ENCODE measurements at places on chromosomes 12 and 14.

DNA sequence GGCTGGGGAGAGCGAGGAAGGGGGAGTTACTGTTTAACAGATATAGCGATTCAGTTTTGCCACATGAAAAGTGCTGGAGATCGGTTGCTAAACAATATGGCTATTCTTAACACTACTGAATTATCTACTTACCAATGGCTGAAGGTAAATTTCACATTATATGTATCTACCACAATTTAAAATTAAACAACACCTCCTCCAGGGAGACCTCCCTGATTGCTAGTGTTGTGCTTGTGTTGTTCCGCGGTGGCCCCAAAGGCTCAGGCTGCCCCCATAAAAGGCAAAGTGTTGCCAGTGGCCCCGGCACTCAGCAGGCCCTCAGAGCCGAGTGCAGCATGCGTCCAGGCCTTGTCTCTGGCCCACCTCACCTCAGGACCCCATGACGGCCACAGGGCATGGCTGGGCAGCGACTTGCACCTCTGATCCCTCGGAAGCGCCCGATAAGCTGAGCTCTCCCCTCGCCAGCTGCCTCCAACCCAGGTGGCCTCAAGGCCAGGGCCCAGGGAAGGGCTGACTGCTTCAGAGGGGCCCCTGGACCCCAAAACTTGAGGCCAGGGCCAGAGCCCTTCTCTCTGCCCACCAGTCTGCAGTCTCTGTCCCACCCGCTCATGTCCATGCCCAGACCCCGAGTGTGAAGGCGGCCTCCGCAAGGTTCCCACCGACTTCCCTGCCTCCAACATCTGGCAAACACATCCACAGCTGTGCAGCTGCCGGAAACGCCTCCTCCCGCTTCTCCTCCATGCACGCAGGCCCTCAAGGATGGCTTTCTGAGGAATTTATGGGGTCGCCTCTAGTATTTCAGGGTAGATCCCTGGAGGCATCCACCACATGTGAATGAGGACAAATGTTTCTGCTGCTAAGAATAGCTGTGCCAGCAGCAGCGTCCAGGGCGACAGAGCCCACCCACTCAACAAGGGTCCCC, 60.0 kb downstream of the NCOR2 start:
- no peaks in the 10 kb centered on the region for H3K36me3 ChIP-seq
- H3K27me3 ChIP-seq, result no peaks in the 10 kb centered on the region
- DNase-seq, result no peak
- H3K4me3 ChIP-seq, result no peak overlapping the region
- no peak overlapping the region for H3K27ac ChIP-seq
- H3K4me1 ChIP-seq, result no peaks in the 10 kb centered on the region

DNA sequence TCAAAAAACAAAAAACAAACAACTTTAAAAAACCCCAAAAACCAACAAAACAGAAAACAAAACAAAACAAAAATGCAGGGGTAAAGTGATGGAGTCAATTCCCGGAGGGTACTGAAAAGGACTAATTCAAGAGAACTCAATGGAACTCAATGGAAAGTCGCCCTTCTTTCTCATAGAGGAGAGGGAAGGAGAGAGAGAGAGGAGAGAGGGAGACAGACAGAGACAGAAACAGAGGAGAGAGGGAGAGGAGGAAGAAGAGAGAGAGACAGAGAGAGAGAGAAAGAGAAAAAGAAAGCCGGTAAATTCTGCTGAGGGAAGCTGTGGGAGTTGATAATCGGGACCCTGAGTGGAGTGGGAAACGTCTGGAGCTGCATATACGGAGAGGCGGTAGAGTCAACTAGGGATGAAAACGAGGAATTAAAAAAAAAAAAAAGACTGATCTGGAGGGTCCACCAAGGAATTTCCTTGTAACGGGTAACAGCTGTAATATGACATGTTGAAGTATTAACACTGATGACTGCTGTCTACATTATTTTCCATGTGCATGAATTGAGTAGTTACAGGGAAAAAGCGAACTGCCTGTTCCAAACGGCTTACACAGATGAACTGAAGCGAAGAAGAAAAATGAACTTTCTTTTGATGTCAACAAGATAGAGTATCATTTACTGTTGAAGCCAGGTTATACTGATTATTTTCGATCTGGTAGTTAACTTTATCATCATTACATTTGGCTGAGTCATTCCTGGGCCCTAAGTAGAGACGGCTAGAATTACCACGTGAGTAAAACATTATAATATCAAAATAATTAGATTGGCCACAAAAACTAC, 934 bp upstream of the ZC2HC1C start:
- peak overlapping the region; percentile 71 for H3K4me3 ChIP-seq
- H3K4me1 ChIP-seq, result 0 out of 2 replicates have a peak, but pooled peaks cover 4% of the 10 kb centered on the region
- DNase-seq, result no peak
- H3K27me3 ChIP-seq, result no peaks in the 10 kb centered on the region

DNA sequence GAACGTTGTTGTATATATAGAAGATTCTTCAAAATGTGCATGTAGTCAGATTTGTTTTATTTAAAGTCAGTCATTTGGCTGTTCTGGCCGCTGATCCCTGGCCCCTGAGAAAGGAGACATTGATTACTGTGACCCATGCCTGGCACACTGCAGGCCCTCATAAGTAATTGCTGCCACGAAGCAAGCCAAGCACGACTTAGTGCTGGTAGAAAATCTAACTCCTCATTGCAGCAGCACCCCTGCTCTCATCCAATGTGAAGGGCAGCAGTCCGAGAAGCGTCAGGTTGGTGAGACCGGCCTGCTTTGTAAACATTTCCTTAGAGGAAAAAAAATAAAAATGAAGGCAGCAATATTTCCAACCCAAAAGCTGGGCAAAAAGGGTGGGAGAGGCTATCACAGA, 22.8 kb upstream of the TMTC2 start:
- H3K4me1 ChIP-seq, result no peaks in the 10 kb centered on the region
- no peaks in the 10 kb centered on the region for H3K36me3 ChIP-seq
- no peak overlapping the region for H3K4me3 ChIP-seq
- H3K27ac ChIP-seq, result no peak overlapping the region
- H3K27me3 ChIP-seq, result no peaks in the 10 kb centered on the region
- DNase-seq, result no peak

- peak overlapping the region; percentile 1 for H3K4me3 ChIP-seq
- H3K4me1 ChIP-seq, result peaks cover 51% of the 10 kb centered on the region
- DNase-seq, result peak; percentile 46
- H3K36me3 ChIP-seq, result no peaks in the 10 kb centered on the region
- H3K27me3 ChIP-seq, result no peaks in the 10 kb centered on the region
Observed at GRCh38 chr12:79058342-79058741, 193.8 kb downstream of the SYT1 start.

DNA sequence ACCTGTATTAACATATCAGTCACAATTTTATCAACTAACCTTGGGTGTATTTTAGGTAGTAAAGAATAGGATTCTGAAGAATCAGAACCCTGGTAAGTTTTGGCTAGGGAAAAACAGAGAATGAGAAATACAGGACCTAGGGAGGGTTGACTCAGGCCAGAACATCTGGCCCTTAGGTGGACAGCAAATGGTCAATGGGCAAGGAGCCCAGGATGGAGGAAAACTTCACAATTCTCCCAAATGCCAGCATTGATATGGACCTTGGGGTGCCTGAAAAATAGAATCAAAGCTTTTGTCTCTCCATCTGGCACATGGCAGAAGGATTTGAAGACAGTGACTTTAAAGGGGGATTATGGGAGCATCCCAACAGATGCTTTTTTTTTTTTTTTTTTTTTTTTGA, 32.7 kb upstream of the PRPF39 start:
- H3K4me1 ChIP-seq, result no peaks in the 10 kb centered on the region
- DNase-seq, result no peak
- H3K36me3 ChIP-seq, result no peaks in the 10 kb centered on the region
- H3K27me3 ChIP-seq, result no peaks in the 10 kb centered on the region

DNA sequence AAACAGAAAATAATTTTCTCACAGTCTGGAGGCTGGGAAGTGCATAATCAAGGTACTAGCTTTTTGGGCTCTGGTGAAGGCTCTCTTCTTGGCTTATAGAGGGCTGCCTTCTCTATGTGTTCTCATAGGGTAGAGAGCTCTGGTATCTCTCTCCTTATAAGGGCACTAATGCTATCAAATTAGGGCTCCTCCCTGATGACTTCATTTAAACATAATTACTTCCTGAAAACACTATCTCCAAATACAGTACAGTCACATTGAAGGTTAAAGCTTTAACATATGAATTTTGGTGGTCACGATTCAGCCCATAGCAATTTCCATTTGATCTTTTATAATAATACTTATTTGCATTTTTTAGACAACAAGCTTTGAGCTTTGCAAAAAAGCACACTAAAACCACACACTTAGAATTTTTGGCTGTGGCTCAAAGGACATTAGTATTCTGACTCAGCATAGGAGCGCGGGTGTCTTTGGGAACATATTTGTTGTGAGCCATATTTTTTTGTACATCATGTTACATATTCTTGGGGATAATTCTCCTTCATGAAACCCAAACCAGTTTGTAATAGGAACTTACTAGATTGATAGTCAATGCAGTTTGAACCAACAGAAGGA, 808.1 kb upstream of the FBXO33 start:
- H3K4me3 ChIP-seq, result no peak overlapping the region
- H3K27ac ChIP-seq, result no peak overlapping the region
- no peaks in the 10 kb centered on the region for H3K27me3 ChIP-seq
- no peak for DNase-seq
- no peaks in the 10 kb centered on the region for H3K36me3 ChIP-seq
- H3K4me1 ChIP-seq, result no peaks in the 10 kb centered on the region

- peaks cover 48% of the 10 kb centered on the region for H3K27me3 ChIP-seq
- no peaks in the 10 kb centered on the region for H3K4me1 ChIP-seq
- no peak for DNase-seq
- H3K4me3 ChIP-seq, result no peak overlapping the region
- H3K27ac ChIP-seq, result no peak overlapping the region
Observed at GRCh38 chr12:52644078-52644415, 8.0 kb downstream of the KRT2 start.

- no peak overlapping the region for H3K27ac ChIP-seq
- H3K4me3 ChIP-seq, result no peak overlapping the region
- H3K27me3 ChIP-seq, result no peaks in the 10 kb centered on the region
- no peaks in the 10 kb centered on the region for H3K4me1 ChIP-seq
Observed at GRCh38 chr12:75020068-75020557, 189.5 kb downstream of the KCNC2 start.

GRCh38 chr12:104602896-104603295, 146.1 kb downstream of the CHST11 start:
- DNase-seq, result no peak
- H3K27ac ChIP-seq, result no peak overlapping the region
- no peaks in the 10 kb centered on the region for H3K36me3 ChIP-seq
- H3K27me3 ChIP-seq, result no peaks in the 10 kb centered on the region

DNA sequence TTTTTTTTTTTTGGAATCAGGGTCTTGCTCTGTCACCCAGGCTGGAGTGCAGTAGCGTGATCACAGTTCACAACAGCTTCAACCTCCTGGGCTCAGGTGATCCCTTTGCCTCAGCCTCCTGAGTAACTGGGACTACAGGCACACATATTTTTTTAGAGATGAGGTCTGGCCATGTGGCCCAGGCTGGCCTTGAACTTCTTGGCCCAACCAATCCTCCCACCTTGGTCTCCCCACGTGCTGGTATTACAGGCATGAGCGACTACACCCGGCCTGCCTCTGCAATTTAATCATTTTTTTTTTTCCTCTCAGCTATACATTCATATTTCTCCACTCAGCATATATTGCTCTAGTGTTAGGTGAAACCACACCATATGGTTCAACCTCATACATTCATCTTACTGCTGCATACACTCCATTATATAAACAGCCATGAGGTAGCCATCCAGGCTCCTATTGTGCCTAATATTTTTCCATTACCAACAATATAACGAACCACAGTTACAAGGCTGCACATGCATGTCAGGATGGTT, 7.1 kb downstream of the STX2 start:
- H3K4me3 ChIP-seq, result no peak overlapping the region
- no peaks in the 10 kb centered on the region for H3K27me3 ChIP-seq
- no peaks in the 10 kb centered on the region for H3K36me3 ChIP-seq
- H3K27ac ChIP-seq, result no peak overlapping the region
- DNase-seq, result no peak

DNA sequence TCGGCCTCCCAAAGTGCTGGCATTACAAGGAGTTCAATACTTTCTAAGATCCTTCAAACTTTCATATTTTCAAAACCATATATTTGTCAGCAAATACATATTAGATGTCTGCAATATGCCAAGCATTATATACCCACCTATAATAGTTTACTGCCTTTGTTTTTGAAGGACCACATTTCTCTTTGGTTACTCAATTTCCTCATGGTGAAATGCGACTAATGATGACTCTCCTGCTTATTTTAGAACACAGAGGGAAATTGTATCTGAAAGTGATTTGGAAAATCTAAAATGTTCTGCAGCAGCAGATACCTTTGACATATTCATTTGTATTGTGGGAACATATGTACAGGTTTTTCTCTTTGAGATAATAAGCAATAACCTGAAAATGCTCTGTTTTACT, 2.7 kb upstream of the CNTN1 start:
- no peak for DNase-seq
- H3K4me1 ChIP-seq, result no peaks in the 10 kb centered on the region
- H3K4me3 ChIP-seq, result no peak overlapping the region

GRCh38 chr12:107938446-107938845, 163.9 kb downstream of the ASCL4 start:
- no peaks in the 10 kb centered on the region for H3K36me3 ChIP-seq
- no peaks in the 10 kb centered on the region for H3K4me1 ChIP-seq
- H3K27me3 ChIP-seq, result no peaks in the 10 kb centered on the region
- no peak for DNase-seq
- H3K4me3 ChIP-seq, result no peak overlapping the region
- no peak overlapping the region for H3K27ac ChIP-seq

GRCh38 chr12:101877806-101878242, 444 bp downstream of the DRAM1 start:
- no peaks in the 10 kb centered on the region for H3K36me3 ChIP-seq
- H3K4me3 ChIP-seq, result peak overlapping the region; percentile 99
- no peaks in the 10 kb centered on the region for H3K27me3 ChIP-seq
- peak overlapping the region; percentile 79 for H3K27ac ChIP-seq
- peaks cover 7% of the 10 kb centered on the region for H3K4me1 ChIP-seq

- no peaks in the 10 kb centered on the region for H3K36me3 ChIP-seq
- no peak for DNase-seq
- H3K27ac ChIP-seq, result no peak overlapping the region
Observed at GRCh38 chr14:53391156-53391555, 238.0 kb upstream of the DDHD1 start.

DNA sequence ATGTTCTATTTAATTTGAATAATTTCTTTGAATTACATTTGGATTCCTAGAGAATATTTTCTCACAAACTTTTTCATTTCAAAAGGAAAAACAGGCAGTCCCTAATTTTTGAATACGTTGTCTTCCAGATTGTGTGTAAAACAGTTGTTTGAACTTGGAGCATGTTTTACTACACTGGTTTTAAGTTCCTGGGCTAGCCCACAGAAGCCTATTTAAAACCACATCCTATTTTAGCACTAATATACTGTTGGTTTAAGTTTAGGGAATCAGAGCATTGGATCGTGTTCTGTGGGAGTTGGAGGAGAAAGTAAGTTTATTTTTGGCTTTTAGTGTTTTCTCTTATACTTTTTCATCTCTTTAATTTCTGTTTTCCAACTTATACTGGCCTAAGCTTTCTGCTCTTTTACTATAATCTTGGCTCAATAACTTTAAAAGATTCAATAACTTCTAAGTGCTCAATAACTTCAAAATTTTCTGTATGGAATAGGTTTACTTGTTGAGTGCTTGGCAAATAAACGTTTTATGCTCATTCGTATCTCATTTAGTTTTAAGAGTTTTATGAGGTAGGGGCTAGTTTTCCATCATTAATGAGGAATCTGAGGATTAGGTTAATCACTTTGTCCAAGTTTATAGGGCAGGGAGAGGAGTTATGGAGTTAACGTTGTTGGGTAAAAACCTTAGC, 14.9 kb downstream of the LEMD3 start:
- H3K4me1 ChIP-seq, result peaks cover 41% of the 10 kb centered on the region
- no peak overlapping the region for H3K27ac ChIP-seq
- no peaks in the 10 kb centered on the region for H3K36me3 ChIP-seq
- DNase-seq, result no peak
- no peak overlapping the region for H3K4me3 ChIP-seq

Data from MM.1S (cell line).